Stimulated activated CD4-positive, alpha-beta T cell treated with anti-CD3 and anti-CD28 coated beads, Interleukin-12 subunit alpha, Interleukin-12 subunit beta, amount 100 ng/mL, for 24 hours (primary cell): ENCODE measurements at places on chromosomes 13 and 19.

DNA sequence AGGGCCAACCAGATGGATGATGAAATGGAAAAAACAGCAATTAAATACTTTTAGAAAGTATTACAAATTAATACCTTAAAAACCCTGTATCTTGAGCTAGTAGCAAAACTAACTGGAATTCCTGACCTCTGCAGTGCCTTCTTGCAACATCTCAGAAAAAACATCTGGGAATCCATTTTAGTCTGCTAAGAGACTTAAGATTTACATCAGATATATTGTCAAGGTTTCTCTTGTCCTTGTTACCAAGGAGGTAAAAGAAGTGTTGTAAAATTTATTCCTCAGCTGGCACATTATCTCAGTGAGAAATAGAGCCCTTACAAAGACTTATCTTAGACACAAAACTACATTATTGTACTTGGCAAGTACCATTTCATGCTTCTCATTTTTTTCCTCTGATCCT is 18.5 kb downstream of the KCNRG start:
- no peak for DNase-seq

- no peak for DNase-seq
Measured at GRCh38 chr13:39244561-39245230, 206.4 kb downstream of the NHLRC3 start.

DNA sequence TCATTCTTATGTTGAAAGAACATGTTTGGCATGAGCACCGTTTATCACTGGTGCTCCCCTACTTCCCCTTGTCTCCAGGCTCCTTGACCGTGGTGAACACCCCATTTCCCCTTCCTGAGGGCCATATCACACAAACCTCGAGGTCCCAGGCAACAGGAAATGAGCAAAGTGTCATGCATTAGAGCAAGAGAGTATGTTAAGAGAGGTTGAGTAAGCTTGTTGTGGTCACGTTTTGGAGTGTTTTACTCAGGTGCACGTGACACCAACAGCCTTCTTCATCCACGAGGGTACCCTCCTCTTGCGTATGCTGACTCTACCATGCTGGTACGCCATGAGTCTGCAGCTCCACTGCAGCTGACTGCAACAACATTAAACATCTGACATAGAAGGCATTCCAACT is 482.2 kb upstream of the NBEA start:
- no peak for DNase-seq

DNA sequence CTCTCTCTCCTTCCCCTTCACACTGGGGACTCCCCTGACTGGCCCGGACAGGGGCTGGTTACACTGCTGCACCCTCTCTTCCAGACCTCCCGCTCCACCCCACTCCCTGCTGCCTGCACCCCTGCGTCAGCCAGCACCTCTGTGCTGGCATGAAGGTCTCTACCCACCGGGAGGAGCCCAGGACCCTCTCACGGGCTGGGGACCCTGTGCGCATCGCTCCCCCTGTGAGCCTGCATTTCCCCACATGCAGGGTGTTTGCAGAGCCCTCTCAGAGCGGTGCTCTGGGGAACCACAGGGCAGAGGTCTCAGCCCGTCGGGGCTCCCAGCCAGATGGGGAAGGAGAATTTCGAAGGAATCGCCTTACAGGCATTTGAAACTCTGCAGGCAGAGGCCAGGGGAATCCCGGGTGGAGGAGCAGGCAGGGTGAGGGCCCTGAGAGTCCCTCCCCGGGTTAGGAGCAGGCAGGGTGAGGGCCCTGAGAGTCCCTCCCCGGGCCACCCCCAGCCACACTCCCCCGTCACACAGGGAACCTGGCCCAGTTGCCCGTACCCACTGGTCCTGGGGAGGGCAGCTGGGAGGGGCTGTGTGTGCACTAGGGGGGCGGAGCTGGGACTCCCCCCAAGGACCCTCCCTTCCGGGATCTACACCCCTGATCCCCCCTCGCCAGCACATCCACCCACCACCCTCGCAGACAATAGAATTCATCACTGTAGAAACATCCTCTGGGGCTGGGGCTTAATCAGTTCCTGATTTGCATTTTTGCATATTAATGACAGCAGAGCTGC is 16.3 kb upstream of the TCF3 start:
- no peak for DNase-seq

DNA sequence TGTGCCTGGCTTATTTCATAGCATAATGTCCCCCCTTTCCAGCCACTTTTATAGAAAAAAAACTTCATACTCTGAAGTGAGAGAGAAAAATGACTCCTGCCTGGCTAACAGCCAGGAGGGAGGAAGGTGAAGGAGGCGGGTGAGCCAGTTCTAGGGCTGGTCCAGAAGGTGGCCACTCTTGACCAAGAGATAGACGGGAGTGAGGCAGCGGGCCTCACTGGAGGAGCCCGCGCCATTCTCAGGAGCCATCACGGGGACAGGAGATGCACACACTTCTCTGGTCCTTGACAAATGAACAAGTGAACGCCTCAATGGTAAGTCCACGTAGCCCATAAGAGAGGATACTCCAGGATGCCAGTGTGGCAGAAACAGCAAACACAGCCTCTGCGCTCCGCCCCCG is 231.4 kb downstream of the UQCRFS1 start:
- no peak for DNase-seq

DNA sequence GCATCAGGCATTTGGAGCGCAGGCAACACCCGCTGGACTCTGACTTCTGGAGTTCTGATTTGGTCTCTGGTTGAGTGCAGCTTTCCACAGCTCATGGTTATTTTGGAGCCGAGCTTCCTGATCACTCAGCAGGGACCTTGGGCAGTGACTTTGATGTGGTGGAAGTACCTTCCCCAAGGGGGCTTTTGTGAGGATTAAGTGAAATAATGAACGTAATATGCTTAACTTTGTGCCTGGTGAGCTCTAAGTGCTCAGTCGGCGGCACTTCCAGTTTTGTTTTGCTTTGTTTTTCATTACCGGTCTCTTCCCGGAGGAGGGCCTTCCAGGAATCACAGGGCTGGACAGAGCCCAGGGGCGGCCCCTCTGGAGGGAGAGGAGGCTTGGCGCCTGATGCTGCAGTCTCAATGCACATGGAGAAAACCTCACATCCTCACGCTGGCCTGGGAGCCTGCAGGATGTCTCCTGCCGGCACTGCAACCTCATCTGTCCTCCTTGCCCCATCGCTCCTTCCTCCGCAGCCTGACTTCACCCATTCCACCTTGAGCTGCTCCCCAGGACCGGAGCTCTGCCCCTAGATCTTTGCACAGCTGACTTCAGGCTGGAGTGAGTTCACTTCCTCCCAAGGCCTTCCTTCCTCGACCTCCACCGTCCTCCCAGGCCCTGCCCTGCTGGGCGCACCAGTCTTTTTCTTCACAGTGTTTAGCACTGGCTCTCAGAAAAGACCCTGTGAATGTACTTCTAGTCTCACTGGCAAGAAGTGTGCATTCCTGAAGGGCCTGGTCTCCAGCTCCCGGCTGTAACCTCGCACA is 1.5 kb downstream of the PLEKHF1 start:
- no peak for DNase-seq

DNA sequence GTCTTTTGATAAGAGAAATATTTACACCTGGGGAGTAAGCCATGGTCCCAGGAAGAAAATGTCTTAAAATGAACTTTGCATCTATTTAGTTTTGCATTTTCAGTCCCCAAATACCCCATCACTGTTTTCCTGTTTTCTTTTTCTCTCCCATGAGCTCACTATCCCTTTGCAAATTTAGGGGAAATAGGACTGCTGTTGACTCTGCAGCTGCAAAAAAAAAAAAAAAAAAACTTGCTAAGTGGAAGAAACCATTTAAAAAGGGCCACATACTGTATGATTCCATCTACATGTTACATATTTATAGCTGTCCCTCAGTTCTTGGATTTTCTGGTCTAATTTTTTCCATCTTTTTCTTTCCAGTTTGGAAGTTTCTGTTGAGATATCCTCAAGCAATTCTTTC is 98.2 kb upstream of the SERP2 start:
- no peak for DNase-seq

GRCh38 chr13:103547914-103548313 is 481.7 kb upstream of the SLC10A2 start:
- no peak for DNase-seq

DNA sequence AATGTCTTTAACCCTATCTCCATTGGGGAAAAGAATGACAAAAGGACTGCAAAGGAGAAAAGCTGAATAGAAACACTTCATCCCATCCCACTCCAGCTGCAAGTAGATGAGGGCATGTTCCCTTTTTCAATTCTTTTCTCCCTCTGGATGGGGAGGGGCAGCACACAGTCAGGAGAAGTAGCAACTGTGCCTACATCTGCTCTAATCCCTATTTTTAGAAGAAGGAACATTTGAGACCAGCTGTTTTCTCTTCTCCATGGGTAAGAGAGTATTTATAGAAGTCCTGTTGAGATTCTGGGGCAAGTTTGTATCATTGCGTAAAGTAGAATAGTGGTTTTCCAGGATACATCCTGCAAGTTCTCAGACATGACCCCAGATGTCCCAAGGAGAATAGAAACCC is 9.3 kb upstream of the GTF3A start:
- DNase-seq: no peak

DNA sequence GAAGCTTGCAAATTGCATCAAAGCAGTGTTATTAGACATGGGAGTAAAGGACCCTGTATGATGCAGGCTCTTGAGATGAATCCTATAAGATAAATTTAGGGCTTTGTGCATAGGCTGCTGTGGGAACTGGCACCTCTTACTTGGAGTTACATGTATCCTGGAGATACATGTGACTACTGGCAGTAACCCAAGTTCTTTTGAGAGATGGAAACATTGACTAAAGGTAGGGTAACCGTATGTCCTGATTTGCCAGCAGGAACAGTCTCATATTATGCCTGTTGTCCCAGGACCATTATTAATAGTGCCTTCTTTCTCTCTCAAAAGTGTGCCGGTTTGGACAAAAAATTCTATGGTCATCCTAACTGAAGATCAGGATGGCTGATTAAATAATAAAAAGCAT is 195.4 kb downstream of the LACC1 start:
- DNase-seq: no peak

- no peak for DNase-seq
Measured at GRCh38 chr19:33734913-33735312, 61.8 kb upstream of the KCTD15 start.

- DNase-seq: no peak
Measured at GRCh38 chr13:41401366-41401765, 56.0 kb upstream of the RGCC start.

DNA sequence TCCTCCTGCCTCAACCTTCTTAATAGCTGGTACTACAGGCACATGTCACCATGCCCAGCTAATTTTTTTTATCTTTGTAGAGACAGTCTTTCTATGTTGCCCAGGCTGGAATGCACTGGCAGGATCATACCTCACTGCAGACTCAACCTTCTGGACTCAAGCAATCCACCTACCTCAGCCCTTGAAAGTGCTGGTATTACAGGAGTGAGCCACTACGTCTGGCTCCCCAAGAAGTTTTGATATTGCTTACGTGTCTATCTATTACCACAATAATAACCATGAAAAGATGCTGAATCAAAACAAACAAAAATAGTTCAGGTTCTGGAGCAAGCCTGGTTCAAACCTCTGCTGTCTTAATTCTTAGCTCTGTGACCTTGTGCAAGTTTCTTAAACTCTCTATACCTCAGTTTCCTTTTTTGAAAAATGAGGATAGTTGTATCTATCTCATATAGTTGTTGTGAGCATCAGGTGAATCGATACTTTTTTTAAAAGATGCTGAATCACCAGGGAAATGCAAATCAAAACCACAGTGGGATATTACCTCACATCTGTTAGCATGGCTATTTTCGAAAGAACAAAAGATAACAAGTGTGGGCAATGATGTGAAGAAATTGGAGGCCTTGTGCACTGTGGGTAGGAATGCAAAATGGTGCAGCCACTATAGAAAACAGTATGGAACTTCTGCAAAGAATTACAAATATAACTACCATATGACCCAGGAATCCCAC is 19.0 kb upstream of the LEUTX start:
- no peak for DNase-seq

DNA sequence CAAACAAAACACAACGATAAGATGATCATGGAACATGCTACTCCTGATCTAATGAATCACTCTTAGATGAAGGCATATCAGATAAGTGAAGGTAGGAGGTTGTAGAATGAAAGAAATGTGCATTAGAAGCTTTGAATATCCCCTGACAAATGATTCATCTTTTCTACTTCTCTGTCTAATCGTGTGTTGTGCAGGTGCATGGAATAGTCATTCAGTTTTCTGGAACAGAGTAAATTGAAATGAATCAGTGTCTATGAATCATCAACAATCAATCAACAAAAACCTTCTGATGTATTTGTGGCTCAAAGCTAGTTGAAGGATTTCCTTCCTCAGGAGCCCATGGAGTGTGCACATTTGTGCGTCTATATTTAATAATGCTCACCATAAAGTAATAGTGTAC is 1290.4 kb upstream of the PCDH20 start:
- DNase-seq: no peak

DNA sequence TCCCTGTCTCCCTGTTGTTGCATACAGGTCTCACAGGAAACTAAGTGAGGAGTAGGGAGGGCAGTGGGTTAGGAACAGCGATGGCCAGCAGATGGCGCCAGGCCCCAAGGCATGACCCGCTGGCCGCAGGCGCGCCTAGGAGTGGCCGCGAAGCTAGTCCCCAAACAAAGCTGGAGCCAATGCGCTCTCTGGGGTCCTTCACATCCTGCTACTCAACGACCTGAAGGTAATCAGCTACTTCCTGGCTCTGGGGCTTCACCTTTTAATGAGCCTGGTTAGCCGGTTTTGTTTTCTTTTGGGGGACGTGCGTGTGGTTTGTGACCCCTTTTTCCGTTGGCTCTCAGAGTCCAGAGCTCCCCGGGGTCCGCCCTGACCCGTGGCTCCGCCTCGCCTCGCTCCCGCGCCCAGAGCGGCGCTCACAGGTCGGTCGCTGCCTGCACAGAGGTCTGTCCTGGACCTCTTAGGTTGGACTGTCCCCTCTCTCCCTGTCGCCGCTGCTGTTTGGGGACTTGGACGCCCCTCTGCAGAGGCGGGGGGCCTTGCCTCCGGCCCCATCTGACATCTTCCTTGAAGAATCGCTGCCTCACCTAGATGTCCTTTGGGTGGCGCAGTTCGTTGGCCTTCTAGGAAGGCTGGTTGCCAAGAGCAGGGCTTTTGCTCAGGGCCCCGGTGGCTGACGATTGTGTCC is 62.2 kb upstream of the GTF3A start:
- DNase-seq: peak; percentile 53

DNA sequence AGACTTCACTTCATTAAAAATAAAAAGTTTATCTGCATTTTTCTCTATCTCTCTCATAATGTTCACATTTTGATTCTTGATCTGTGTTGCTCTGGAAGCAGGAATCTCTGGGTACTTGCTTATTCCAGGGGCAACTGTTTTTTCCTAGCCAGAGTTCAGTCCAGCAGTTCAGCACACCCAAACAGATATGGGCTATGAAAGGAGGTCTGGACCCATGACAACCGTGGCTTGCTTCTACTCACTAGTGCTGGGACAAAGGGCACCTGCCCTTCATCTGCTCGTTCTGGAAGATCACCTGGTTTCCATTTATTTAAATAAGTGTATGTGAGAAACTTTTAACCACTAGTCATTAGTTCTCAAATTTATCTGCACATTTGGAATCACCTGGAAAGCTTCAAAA is 36.0 kb downstream of the POLR1D start:
- no peak for DNase-seq

- no peak for DNase-seq
Measured at GRCh38 chr13:76936763-76937162, 11.5 kb upstream of the ACOD1 start.
